ENCODE measurements at places on chromosomes 16 and 17.

DNA sequence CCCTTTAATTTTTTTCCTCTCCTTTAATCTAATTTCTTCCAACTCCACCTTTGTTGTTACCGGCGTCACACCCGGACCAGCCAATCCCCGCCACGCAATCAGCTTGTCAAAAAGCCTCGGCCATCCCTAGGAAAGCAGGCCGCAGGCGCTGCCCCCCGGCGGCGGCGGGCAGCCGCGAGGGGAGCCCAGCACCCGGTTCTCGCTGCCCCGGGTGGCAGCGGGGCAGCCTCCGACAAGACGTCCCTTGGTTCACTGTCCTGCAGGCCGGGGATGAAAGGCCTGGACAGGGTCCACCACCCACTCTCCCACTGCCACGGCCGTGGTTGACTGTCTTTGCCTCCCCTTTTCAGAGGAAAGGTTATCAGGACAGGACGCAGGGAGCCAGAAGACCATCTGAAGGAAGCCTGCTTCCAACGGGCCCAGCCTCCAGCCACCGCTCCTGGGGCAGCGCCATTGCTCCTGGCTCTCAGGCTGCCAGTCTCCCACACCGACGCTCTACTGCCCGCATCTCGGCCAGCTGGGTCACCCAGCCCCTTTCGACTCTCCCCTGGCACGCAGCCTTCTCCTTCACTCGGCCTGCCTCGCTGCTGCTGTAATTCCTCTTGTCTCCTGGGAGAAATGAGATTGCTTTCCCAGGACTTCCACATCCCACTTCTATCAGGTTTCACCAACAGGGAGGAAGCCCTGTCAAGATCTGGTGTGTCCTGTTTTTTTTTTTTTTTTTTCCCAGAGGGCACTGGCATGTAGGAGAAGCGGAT is 2.8 kb upstream of the UBTF start:
- peak; percentile 66 for DNase-seq

GRCh38 chr17:43439041-43439440 is 40.2 kb downstream of the ARL4D start:
- DNase-seq = no peak

DNA sequence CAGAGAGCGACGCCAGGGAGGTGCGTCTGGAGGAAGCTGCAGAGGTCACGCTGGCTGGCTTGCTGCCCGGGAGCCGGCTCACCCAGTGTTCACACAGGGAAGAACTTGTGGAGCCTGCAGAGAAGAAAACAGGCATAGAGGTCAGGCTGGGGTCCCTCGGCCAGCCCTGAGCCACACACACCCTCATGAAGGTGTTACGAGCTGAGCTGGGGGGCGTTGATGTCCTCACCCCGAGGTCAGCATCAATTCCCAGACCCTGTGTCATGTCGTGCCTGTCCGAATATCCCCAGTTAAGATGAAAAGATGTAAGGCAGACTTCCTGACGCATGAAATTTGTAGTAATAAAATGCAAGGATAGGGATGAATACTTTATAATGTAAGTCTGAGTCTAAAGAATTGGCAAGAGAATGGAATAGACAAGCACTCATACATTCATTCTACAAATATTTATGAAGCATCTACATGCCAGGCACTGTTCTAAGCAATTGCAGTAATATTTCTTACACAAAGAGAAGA is 77.1 kb downstream of the USP31 start:
- no peak for DNase-seq

DNA sequence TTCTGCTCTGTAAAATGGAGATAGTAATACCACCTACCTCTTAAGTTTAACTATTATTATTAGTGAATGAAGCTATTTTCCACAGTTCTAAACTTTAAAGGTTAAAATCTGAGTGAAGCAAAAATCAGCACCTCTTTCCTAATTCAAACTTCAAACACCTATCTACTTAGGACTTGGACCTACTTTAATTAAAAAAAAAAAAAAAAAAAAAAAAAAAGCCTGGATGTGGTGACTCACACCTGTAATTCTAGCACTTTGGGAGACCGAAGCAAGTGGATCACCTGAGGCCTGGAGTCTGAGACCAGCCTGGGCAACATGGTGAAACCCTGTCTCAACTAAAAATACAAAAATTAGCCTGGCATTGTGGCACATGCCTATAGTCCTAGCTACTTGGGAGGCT is 5.0 kb upstream of the KANSL1 start:
- no peak for DNase-seq

DNA sequence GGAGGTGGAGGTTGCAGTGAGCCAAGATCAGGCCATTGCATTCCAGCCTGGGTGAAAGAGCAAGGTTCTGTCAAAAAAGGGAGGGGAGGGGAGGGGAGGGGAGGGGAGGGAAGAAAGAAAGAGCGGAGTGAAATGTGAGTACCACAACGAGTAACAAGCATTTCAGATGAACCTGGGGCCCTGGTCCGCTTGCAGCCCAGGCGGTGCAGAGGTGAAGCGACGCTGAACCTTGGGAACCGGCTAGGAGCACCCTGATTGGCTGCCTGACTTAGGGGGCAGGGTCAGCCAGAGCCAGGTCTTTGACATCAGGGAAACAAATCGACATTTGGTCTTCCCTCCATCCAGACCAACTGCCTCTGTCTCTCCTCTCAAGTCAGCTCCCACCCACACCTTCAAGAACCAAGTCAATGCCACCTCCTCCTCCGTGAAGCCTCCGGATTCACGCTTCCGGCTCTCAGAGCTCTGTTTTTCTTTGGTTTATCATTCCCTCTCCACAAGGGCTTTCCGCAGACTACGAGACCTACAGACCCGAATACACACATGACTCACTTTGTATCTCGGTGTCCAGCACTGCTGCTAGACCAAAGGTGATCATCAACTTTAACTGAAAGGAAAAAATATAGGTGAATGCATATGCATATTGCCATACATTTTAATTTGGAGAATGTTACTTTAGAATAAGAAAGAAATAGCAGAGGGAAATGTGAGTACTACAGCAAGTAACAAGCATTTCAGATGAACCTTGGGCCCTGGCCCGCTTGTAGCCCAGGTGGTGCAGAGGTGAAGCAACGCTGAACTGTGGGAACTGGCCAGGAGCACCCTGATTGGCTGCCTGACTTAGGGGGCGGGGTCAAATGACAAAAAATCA is 19.3 kb downstream of the OR1F1 start:
- DNase-seq = peak; percentile 64

DNA sequence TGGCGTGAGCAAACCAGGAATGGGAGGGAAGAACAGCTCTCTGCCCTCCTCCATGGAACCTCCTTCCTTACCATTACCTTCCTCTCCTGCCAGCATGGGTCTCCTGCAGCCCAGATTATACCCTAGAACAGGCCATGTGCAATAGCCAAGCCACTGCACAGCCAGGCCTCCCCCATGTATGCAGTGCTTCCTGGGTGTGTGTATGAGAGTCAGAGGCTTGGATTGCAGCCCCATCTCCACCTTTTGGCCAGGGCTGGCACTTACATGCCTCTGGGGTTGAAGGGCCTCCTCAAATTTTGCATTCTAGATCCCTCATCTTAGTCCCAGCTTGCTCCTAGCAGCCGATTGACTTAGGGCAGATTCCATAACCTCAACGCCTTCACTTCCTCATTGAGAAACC is 133.7 kb downstream of the GSG1L start:
- DNase-seq = no peak

DNA sequence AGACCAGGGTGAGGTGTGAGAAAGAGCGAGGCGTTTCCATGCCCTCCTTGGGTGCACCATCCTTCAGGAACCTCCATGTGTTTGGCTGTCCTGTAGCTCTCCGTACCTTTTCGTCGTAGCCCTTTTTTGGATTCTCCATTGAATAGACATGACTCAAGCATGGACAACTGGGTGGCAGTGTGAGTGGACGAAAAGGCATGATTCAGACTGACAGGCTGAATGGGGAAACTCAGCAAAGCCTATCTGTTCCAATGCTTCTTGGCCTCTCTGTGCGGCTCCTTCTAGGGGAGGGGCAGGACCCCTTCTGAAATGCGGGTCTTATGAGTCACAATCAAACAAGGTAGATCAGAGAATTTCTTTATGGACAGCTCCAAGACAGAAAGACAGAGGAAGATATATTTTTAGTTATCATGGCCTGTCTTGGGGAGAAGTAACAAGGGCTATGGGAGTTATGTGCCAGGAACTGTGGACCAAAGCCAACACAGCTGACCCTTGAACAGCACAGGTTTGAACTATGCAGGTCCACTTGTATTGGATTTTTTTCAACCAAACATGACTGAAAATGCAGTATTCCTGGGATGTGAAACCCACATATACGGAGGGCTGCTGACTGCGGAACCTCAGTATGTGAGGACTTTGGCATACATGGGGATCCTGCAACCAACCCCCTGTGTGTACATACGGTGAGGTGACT is 22.9 kb downstream of the ADORA2B start:
- DNase-seq = peak; percentile 44

- no peak for DNase-seq
These were observed 32.9 kb upstream of the EFCAB13 start for GRCh38 chr17:47290870-47291241.

- peak; percentile 60 for DNase-seq
These were observed 8.4 kb upstream of the SHCBP1 start for GRCh38 chr16:46629331-46630219.

DNA sequence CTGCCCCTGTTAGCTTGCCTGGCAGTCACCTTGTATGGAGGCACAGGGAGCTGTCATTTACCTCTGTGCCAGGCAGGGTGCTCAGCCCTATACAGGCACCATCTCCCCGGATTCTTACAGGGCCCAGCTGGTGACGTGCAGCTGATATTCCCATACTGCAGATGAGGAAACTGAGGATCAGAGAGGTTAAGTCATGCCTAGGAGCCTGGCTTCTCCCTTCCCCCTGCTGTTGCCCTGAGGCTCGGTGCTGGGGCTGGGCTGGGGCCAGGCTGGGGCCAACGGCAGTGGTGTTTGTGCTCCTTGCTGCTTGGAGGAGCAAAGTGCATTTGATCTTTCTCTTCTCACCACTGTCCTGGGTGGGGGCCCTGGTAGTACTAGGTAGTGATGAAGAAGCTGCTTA is 54.7 kb upstream of the IL34 start:
- DNase-seq = no peak

- DNase-seq = no peak
These were observed 961 bp downstream of the FGF11 start for GRCh38 chr17:7440113-7440833.

GRCh38 chr17:41868568-41868967 is 3.3 kb upstream of the KLHL11 start:
- no peak for DNase-seq

DNA sequence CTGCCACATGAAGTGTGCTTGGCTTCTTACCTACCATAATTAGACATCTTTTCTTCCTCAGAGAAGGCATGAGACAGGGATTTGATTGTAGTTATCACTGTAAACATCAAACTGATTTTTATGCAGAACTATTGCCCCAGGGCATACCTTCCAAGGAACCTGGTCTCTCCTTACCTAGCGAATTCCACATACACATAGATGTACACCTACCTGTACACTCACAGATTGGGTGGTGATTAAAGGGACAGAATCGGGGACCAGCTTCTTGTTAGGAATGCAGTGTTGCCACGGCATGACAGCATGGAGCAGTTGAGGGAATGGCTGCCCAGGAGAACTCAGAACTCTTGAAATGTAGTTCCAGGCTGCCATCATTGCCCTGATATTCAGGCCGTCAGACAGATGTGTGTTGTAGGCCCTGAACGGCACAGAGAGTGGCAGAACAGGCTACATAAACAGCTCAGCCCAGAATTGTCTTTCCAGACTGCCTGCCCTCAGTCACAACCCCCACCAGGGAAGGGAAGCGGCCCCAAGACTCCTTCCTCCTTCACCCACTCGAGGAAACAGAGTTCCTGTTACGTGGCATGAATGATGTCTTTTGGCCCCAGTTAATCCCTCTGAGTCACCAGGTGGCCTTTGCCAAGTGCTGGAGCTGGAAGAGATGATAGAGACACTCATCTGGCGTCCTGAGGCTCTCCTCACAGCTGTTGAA is 17.8 kb upstream of the NAGLU start:
- no peak for DNase-seq

DNA sequence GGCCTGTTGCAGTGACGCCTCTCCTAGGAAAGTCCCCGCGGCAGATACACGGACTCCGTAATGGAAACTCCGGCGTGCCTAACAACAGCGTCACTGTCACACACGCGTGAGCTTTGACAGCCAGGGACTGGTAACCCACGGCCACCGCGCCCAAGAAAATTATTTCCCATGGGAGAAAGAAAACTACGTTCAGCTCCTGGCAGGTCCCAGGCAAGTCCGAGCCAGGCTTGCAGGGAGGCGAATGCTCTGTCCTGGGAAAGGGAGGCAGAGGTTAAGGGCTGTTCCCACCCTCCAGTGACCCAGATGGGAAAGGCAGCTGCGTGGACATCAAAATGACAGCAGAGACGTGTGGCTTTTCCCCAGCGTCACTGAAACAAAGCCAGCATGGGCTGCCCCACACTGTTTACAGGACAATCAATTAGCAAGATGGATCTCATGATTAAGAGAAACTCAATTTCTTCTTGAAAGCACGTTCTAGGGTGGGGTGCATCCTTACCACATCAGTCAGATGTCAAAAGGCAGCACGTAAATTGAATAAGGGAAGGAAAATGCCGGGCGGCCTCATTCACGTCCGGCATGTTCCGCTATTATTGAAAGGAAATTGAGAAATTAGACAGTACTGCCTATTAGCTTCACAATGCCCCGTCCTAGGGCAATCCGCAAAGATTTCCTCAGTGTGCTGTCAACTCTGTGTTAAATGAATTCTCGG is 82.5 kb downstream of the NXN start:
- no peak for DNase-seq

GRCh38 chr17:2844416-2844815 is 48.2 kb downstream of the RAP1GAP2 start:
- DNase-seq = no peak

- peak; percentile 80 for DNase-seq
These were observed 14.8 kb downstream of the PDP2 start for GRCh38 chr16:66894948-66895688.

GRCh38 chr16:23676924-23677480 is 1.7 kb upstream of the PLK1 start:
- no peak for DNase-seq
